ENCODE measurements at places on chromosomes 6 and 20.
A peak's percentile ranks its signal among the peaks of the same experiment; 100 is the strongest.

DNA sequence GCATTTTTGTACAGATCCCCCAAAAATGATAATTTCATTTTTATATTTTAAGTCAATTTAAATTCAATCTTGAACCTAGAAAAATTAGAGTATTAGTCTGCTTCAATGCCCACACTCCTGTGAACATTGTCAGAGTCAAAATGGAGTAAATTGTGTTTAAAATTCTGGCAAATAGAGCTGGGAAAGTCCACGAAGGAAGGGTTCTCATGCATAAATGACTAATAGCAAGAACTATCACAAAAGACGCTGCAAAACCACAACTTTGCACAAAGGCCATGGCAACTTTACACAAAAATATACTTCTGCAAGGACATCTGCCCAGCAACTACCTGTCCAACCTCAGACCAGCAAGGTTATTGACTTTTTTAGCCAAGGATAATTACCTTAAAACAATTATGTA lies 203.2 kb upstream of the SMLR1 start:
- no peak for DNase-seq

DNA sequence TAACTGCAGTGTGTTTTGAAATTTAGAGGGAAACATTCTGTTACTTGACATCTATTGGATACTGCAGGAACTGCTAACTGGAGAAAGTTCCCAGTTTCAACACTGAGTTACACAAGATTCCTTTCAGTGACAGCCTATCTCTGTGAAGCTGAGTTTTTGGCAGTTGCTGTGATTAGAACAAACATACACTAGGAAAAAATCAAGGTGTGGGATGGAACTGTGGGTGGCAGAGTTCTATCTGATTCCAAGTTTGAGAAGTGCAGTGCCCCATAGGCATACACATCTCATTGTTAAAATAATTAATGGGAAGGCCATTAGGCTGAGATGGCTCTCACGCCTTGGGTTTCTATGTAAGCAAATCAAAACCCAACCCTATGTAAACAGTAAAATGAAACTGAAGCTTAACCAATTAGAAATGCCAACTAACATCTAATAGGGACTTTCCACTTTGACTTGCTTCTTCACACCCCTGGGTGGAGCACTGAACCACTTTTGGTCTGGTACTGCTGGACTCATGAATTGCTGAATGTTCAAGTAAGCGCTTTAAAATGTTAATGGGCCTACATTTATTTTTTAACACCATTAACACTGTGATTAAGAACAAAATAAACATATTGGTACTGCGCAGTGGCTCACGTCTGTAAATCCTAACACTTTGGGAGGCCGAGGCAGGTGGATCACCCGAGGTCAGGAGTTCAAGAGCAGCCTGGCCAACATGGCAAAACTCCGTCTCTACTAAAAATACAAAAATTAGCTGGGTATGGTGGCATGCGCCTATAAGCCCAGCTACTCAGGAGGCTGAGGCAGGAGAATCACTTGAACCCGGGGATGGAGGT lies 55.2 kb upstream of the TBC1D7 start:
- DNase-seq, result no peak

DNA sequence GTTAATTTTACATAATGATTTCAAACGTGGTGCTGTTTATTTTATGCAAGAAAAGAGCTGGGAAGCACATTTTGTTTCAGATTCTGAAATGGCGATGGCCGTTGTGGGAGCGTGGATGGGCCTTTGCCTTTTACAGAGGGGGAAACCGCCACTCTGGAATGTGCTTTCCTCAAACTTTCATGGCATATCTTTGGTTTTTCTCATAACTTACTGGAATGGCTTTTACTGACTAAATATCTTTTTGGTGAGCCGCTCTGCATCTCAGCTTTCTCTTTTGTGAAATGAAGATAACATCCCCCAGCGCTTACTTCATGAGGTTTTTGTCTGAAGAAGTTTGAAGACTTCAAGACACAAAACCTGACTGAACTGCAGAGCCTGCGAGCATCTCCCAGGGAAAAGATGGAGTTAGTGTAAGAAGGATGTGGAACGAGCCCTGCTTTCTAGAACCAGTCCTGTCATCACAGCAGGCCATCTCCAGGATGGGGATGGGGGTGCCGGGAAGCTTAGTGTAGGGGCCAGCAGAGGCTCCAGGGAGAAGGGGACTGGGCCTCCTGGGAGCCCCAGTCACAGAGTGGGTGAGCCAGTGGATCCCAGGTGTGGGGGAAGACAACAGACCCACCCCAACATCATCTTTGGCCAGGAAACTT lies 61.8 kb upstream of the TIAM2 start:
- no peak for DNase-seq

DNA sequence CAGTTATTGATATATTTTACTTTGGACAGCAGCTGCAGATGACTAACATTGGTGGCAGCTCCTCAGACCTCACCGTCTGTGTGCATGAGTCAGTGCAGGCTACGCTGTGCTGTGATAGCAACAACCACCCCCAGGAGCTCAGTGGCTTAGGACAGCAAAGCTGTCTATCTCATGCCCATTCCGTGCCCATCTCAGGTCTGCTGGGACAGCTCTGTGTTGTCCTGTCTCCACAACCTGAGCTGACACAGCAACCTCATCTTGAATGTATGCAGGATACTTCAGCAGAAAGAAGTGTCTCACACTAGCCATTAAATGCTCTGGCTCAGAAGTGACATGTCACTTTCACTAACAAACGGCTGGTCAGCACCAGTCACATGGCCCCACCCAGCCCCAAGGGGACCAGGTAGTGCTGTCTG lies 47.7 kb downstream of the BANF2 start:
- no peak for DNase-seq

GRCh38 chr20:4134861-4135379 lies 119.6 kb upstream of the RNF24 start:
- no peak for DNase-seq

GRCh38 chr20:62285722-62286121 lies 17.1 kb upstream of the ADRM1 start:
- DNase-seq, result peak; percentile 71

- DNase-seq, result no peak
Observed at GRCh38 chr6:148244217-148244935, 98.3 kb upstream of the SASH1 start.

GRCh38 chr6:159969204-159969912 lies 476 bp downstream of the IGF2R start:
- DNase-seq, result peak; percentile 65

GRCh38 chr6:131840441-131840840 lies 32.6 kb downstream of the ENPP1 start:
- DNase-seq, result no peak

GRCh38 chr6:35082733-35083403 lies 58.3 kb downstream of the TCP11 start:
- DNase-seq, result no peak

- no peak for DNase-seq
Observed at GRCh38 chr6:22435151-22435550, 134.2 kb upstream of the HDGFL1 start.

- no peak for DNase-seq
Observed at GRCh38 chr6:148401571-148401970, 58.9 kb downstream of the SASH1 start.

- DNase-seq, result no peak
Observed at GRCh38 chr20:9286501-9287461, 217.9 kb downstream of the PLCB4 start.

DNA sequence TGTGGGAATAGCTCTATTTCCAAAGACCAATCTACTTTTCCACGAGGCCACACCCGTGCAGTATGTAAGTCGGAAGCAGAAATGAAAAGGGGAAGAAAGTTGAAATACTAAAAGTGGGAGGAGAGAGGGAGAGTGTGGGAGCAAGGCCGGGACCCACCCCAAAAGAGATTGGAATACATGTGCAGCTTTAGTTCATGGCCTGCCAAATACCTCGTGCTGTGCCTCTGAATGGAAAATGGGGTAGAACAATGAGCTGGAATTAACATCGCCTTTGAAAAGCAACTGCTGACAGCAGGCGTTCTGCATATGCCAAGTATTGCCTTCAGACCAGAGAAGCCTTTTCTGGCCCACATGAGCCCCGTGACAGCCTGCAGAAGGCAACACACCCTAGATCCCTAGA lies 155.6 kb downstream of the CD83 start:
- no peak for DNase-seq

GRCh38 chr6:98775205-98775604 lies 59.2 kb upstream of the POU3F2 start:
- DNase-seq, result no peak

- no peak for DNase-seq
Observed at GRCh38 chr6:120211955-120212792, 862.6 kb upstream of the MAN1A1 start.

Data from endothelial cell (in vitro differentiated cells).